Lung (tissue), 17 donors: ENCODE measurements at places on chromosomes 7 and 10.
A peak's percentile ranks its signal among the peaks of the same experiment; 100 is the strongest.

DNA sequence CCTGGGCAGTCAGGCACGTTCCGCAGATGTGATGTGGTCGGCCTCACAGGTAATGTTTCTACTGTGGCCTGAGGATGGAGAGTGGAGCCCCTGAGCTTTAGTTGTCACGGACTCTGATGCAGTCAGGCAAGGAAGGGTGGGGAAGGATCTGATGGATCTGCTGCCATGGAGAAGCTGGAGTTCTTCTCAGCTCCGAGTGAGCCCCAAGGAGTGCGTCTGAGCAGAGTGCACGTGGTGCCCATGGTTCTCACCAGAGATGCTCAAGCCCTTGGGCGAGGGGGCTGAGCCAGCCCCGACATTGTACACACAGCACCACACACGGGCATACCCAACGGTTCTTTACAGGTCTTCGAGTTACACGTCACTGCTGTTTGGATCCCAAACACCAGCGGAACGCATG lies 192.5 kb downstream of the EBF3 start:
- no peak for DNase-seq

- DNase-seq = no peak
Measured at GRCh38 chr10:112447620-112447928, 559 bp downstream of the VTI1A start.

GRCh38 chr10:33291053-33291592 lies 43.3 kb downstream of the NRP1 start:
- no peak for DNase-seq

DNA sequence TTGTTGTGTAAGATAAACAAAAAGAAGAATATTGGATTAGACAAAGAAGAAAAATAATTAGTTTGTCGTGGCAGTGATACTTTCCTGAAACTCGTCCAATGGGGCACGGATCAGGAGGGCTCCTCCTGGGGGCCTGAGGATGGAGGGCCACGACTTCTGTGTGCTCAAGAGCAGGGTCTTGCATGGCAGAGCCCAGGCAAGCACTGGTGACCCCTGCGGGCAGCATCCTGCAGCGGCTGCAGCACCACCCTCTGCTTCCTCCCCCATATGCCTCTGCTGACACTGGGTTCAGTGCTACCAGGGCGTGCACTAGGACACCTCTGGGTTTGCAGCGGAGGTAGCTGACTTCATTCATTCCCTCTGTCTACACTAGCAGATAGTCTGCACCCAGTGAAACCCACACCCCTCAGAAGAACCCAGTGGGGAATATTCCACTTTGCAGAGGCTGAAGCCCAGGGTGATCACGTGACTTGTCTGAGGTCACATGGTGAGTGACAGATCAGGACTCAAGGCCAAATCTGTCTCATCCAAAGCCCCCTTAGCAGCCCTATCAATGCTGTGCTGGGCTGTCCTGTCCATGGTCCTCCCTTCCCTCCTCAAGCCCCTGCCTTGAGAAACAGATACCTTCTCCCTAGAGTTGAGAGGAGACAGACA lies 375.5 kb downstream of the TCERG1L start:
- no peak for DNase-seq

- peak; percentile 70 for DNase-seq
Measured at GRCh38 chr10:69629897-69630650, at the start of gene FAM241B. Gene FAM241B (plus strand): TSS chr10:69630247. CDS start chr10:69631744, 1,497 bp downstream.

DNA sequence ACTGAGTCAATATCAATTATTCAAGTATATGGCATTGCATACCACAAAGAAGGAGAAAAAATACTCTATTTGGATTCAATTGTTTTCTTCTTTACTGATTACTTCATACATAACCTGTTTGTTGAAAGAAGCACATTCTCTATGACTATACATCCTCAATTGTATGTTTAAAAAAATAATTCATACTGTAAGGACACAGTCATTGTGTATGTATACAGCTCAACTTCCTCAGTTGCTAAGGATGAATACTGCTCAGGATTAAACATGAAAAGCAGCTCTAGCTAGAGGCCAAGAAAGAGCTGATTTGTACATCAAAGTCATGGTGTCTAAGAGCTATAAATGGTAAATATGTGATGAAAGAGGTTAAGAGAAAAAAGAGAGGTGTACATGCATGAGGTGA lies 15.8 kb upstream of the BPGM start:
- DNase-seq = no peak

GRCh38 chr7:11698384-11698871 lies 133.6 kb downstream of the THSD7A start:
- DNase-seq = peak; percentile 46

- DNase-seq = no peak
Measured at GRCh38 chr7:39202041-39202440, 224.3 kb downstream of the POU6F2 start.

DNA sequence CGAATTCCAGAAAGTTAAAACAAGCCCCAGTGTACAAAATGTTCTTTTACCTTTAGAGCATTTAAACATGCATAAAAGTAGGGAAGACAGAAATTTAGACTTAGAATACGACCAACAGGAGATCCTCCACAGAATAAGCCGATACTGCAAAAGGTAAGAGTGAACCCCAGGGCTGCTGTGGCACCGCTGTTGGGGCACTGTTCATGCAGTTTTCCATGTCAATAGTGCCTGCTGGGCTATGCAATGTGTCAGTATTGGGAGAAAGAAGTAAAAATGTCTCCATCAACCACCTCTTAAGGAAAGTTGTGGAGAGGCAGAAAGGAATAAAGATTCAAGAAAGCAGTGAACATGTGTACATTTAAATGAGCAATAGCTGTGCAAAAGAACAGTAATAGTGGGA lies 326.5 kb upstream of the SEMA3C start:
- DNase-seq = no peak

DNA sequence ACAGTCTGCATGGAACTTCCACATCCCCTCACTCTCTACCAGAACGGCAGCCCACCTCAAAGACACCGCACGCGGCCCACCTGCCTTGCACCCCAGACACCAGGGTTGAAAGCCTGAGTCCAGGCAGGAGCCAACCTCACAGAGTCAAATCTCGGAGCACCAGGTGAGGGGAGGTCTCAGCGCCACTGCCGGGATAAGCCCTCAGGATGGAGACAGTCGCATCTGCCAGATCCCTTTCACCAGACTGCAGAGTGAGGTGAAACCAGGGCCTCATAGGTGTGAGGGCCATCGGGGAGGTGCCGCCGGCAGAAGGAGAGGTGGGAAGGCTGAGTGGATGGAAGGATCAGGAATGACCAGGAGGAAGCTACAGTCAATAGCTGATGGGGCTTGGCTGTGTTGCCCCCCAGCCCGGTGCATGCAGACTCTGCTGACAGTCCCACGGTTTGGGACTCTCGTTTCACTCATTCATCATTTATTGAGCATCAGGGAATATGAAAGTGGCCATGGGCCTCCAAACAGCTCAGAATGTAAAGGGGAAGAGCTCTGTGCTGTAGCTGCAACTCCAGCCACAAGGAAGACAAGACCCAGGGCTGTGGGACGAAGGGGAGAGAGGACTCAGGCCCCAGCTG lies 315.0 kb downstream of the PTPRN2 start:
- DNase-seq = no peak

GRCh38 chr10:9766762-9767161 lies 1250.9 kb upstream of the CELF2 start:
- DNase-seq = no peak

DNA sequence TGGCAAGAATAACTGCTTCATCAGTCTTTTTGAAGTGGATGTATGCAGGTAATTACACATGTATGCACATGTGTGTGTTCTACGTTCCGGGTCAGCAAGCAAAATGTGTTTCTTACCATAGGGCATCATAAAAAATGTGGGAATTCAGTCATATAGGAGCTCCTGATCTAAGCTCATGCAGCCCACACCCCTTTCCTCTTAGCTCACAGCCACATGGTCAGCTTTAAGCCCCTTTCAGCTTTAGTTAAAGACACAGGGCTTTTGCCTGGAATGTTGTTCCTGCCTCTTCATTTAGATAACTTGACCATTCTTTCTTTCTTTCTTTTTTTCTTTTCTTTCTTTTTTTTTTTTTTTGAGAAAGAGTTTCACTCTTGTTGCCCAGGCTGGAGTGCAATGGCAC lies 258.1 kb downstream of the RPS24 start:
- DNase-seq = no peak

DNA sequence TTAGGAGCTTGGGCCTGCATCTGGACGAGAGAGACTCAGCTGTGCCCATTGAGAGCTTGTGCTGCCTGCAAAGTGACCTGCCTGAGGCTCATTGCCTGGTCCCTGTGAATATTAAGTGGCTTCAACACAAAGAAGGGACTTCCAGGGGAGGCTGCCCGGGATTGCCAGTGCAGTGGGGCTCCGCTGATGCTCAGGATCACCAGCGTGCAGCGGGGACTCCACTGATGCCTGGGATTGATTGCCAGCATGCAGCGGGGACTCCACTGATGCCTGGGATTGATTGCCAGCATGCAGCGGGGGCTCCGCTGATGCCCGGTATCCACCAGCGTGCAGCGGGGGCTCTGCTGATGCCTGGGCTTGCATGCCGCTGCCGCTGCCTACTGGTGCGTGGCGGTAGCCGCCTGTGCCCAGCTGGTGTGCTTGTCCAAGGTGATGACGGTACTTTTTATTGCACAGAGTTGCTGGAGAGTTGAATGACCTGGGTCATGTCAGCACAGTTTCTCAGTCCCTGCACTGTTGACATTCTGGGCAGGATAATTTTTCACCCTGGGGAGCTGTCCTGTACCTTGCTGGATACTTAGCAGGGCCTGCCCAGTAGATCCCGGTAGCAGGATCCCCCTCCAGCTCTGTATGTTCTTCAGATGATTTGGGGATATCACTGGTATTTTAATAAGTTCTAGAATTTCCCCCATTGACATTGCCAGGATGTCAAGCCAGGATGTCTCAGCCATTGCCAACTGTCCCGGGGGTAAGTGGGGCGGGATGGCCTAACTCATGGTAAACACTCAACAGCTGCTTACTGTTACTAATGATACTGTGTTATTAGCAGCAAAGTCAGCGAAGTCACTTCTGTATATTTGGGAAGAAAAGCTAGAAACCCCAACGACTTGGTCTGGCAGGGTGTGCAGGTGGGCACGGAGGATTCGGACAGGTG lies 13.0 kb downstream of the DOCK1 start:
- peak; percentile 53 for DNase-seq

DNA sequence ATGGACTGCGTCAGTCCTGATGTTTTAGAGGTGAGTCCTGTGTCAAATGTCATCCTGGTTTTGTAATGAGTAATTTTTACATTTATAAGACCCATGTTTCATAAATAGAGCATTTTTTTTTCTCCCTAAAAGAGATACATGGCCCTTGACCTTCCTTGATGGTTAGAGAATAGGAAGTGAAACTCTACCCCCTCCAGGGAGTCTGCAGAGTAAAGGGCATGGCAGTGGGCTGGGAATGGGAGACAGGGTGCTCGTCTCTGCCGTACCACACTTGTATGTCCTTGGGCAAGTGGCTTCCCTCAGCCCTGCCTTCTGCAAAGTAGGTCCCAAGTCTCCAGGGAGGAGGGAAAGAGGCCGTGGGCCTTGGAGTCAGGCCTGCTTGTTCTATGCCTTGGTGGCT lies 63.9 kb downstream of the WDFY4 start:
- no peak for DNase-seq

DNA sequence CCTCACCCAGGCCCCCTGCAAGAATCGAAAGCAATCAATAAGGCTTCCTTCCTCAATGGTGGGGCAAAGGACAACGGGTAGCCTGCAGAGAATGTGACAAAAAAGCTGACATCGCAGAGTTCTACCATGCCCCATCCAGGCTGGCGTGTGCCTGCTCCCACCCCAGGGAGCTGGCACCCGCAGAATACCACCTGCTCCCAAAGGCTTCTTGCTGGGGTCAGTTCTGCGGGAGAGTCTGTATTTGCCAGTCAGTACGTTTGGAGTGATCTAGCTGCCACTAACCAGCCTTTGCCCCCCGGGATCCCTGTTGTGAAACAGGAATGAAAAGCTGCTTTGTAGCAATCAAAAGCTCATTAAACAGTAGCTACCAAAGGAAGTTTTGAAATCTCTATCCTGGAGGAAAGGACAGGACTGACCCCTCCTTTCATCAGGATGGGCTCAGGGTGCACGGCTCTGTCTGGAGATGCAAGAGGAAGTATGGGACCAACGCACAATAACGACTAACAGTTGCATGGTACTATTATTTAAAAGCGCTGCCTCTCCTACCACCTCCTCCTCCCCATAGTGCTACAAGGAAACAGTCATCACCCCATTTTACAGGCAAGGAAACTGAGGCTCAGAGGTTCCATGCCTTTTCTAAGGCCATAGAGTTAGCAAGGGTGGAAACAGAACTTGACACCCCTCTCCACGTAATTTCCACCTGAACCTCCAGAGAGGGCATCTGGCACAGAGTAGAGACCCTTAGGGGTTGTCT lies 67.0 kb downstream of the FGFR2 start:
- DNase-seq = no peak

- no peak for DNase-seq
Measured at GRCh38 chr10:121819049-121819448, 108.8 kb downstream of the ATE1 start.

- no peak for DNase-seq
Measured at GRCh38 chr7:78124216-78124615, 325.6 kb downstream of the PHTF2 start.
